ENCODE measurements at places on chromosomes 1 and 21. TPM values are rescaled to one million over a fixed set of nuclear protein-coding genes. Genes with fewer than 3 reads are reported as not detected.

The HAPLN2 gene
- not detected for total RNA-seq

The MYCL gene
- total RNA-seq, result 0.24 TPM

The TMOD4 gene
- 2.4 TPM for total RNA-seq

The ZFP69 gene
- 2.8 TPM for total RNA-seq

The GJB5 gene
- total RNA-seq, result not detected

The OR2T29 gene
- total RNA-seq, result not detected

The ACTL8 gene
- not detected for total RNA-seq

The CRP gene
- not detected for total RNA-seq

The IQGAP3 gene
- total RNA-seq, result 4.7 TPM

The DNAI4 gene
- 1.8 TPM for total RNA-seq

The FAM72D gene
- 9.4 TPM for total RNA-seq

The SCMH1 gene
- total RNA-seq, result 23.3 TPM

The GRIK1 gene
- not detected for total RNA-seq

The OVAAL gene
- total RNA-seq, result not detected

The CFHR4 gene
- total RNA-seq, result not detected

The FNDC5 gene
- total RNA-seq, result not detected

The TRIM45 gene
- total RNA-seq, result 0.84 TPM

The SH2D1B gene
- total RNA-seq, result not detected

The OR2W3 gene
- total RNA-seq, result not detected

The HORMAD1 gene
- not detected for total RNA-seq

The PSMA5 gene
- total RNA-seq, result 238 TPM

The SH3BP5L gene
- 20.1 TPM for total RNA-seq

The TFF2 gene
- total RNA-seq, result not detected

The TTC39A gene
- total RNA-seq, result 0.28 TPM

The SLC37A1 gene
- 16.6 TPM for total RNA-seq

The CGN gene
- 1.6 TPM for total RNA-seq

The FCRL5 gene
- total RNA-seq, result not detected

The SPATA21 gene
- total RNA-seq, result not detected

The PCAT6 gene
- 0.51 TPM for total RNA-seq

The TSACC gene
- 0.53 TPM for total RNA-seq

The DAB1 gene
- not detected for total RNA-seq

The TMEM82 gene
- not detected for total RNA-seq

The SYT6 gene
- total RNA-seq, result not detected

The CYP4A22 gene
- not detected for total RNA-seq

The KLHDC9 gene
- total RNA-seq, result 0.49 TPM

The CYP4Z1 gene
- total RNA-seq, result not detected

The OR2T2 gene
- not detected for total RNA-seq

The TMEM125 gene
- total RNA-seq, result not detected

The MXRA8 gene
- 0.26 TPM for total RNA-seq

The TRNP1 gene
- 0.73 TPM for total RNA-seq

The C1orf116 gene
- total RNA-seq, result not detected

The C1QB gene
- 0.20 TPM for total RNA-seq

The RGS16 gene
- total RNA-seq, result 58.9 TPM

The GBP7 gene
- total RNA-seq, result 0.09 TPM

Measured in CD8-positive, alpha-beta memory T cell (primary cell).